Neural progenitor cell (in vitro differentiated cells): ENCODE measurements at places on chromosomes 13 and 19.

- peaks cover 59% of the 10 kb centered on the region for H3K27me3 ChIP-seq
- no peak overlapping the region for H3K27ac ChIP-seq
- peaks cover 14% of the 10 kb centered on the region for H3K4me1 ChIP-seq
- H3K36me3 ChIP-seq = no peaks in the 10 kb centered on the region
Observed at GRCh38 chr19:50313812-50314536, 15.2 kb downstream of the KCNC3 start.

DNA sequence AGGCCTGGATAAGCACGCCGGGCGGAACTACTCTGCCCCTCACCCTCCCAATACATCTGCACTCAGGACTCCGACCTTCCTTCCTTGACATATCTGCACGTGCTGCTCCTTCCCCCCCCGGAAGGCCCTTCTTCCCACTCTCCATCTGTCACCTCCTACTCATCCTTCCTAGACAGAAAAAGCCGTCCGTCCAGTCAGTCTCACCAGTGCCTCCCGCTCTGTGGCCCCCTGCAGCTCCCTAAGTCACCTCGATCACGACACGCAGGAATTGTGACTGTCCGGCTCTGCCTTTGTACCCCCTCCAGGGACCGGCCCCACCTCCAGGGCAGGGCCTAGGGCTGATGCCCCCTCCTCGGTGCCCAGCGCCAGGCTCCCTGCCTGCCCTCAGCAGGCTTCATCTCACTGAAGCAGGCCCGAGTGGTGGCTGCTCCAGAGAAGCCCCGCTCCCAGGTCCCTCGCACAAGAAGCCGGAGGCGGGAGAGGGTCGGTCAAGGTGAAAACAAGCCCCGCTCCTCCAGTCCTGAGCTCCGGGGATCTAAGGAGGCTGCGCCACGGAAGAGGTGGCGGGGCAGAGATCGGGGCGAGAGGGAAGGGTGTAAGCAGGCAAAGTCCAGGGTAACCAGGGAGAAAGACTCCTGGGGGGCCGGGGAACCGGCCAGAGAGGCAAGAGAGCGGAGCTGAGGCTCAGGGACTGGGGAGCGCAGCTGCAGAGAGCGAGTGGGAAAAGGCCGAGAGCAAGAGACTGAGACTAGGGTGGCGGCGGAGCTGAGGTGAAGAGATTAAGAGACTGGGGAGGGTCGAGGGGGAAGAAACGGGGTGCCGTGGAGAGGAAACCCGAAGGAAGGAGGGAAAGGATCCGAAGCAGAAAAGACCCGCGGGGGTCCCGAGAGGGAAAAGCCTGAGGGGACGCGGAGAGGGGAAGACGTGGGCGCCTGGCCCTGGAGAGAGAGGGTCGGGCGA is 1.1 kb downstream of the PPP6R1 start:
- H3K27me3 ChIP-seq = no peaks in the 10 kb centered on the region
- peak; percentile 34 for DNase-seq
- H3K27ac ChIP-seq = no peak overlapping the region
- H3K4me1 ChIP-seq = peaks cover 20% of the 10 kb centered on the region
- H3K36me3 ChIP-seq = no peaks in the 10 kb centered on the region

DNA sequence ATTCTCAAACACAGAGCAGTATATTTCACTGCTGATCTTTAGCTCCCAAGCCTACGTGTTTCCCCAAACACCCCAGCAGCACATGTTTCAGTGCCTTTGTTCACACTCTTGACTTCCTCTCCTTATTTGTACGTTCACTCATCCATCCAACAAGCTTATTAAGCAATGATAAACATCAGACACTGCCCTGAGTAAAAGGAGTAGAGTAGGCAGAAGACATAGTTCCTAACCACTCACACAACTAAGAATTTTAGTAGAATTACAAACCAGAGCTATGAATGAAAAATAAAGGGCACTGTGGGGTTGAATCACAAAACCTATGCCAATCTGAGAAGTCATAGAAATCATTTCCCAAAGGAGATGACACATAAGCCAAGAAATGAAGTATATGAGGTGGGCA is 213.5 kb downstream of the DIAPH3 start:
- H3K27ac ChIP-seq = no peak overlapping the region
- no peaks in the 10 kb centered on the region for H3K36me3 ChIP-seq
- H3K4me3 ChIP-seq = no peak overlapping the region
- DNase-seq = no peak

DNA sequence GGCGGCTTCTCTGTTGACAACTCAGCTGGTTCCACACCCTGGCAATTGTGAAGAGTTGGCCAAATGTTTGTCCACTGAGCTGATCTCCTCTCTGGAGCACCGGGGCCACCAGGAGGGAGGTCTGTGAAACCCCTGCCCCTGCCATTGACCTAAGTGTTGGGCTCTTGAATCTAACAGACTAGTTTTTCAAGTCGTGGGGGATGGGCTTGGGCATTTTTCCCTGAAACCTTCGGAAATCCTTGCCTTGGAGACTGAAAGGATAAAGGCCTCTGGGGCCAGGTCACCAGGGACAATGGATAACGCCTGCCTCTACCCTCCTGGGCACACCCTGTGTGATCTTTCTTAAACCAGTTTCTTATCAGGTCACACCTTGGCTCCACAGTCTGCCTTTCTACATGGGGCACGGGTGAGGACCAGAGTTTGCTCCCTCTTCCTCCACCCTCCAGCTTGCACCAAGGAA is 881 bp downstream of the GEMIN7 start:
- DNase-seq = peak; percentile 54
- H3K4me1 ChIP-seq = peaks cover 27% of the 10 kb centered on the region
- peak overlapping the region; percentile 91 for H3K4me3 ChIP-seq
- no peaks in the 10 kb centered on the region for H3K36me3 ChIP-seq
- H3K27ac ChIP-seq = no peak overlapping the region

GRCh38 chr19:45070214-45070613 is 6.1 kb downstream of the ZNF296 start:
- no peak overlapping the region for H3K4me3 ChIP-seq
- H3K36me3 ChIP-seq = no peaks in the 10 kb centered on the region
- peaks cover 9% of the 10 kb centered on the region for H3K27me3 ChIP-seq

DNA sequence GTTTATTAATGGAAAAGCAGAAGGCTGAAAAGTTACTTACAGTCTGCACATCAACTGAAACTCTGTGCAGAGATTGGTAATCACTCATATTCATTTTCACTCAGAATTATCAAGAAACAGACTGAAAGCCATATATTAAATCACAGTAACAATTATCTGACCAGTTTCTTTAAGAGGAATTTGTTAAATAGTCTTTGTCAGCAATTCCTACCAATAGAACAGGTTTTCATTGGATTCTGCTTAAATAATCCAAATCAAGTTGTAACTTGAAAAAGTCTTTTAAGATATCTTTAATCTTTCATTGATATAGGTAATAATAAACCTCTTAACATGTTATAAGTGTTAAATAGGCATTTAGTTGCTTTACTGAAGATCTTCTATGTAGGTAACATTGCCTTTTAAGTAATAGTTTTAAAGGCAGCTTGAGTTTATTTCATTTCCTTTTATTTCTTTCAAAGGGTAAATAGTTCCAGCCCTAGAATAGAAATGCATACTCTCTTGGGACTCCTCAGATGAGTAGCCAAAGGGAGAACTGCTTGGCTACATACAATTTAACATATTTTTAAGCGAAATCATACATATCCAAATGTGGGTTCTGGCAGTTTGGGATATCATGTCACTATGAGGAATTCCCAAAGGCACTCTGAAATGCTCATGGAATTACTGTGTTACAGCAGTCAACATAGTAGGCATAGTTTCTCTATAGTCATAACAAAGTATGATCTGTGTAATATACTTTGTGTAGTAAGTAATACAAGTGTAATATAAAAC is 326.0 kb upstream of the SPRY2 start:
- no peak overlapping the region for H3K27ac ChIP-seq
- no peaks in the 10 kb centered on the region for H3K27me3 ChIP-seq
- no peak overlapping the region for H3K4me3 ChIP-seq
- H3K4me1 ChIP-seq = no peaks in the 10 kb centered on the region

- DNase-seq = no peak
- H3K36me3 ChIP-seq = no peaks in the 10 kb centered on the region
- H3K4me3 ChIP-seq = no peak overlapping the region
- H3K4me1 ChIP-seq = peaks cover 13% of the 10 kb centered on the region
- H3K27ac ChIP-seq = no peak overlapping the region
- H3K27me3 ChIP-seq = no peaks in the 10 kb centered on the region
Observed at GRCh38 chr19:3691726-3692125, 8.5 kb downstream of the PIP5K1C start.

GRCh38 chr19:49301165-49301865 is 23.7 kb downstream of the SLC6A16 start:
- DNase-seq = peak; percentile 84
- H3K27me3 ChIP-seq = no peaks in the 10 kb centered on the region
- H3K4me3 ChIP-seq = no peak overlapping the region
- no peaks in the 10 kb centered on the region for H3K4me1 ChIP-seq

DNA sequence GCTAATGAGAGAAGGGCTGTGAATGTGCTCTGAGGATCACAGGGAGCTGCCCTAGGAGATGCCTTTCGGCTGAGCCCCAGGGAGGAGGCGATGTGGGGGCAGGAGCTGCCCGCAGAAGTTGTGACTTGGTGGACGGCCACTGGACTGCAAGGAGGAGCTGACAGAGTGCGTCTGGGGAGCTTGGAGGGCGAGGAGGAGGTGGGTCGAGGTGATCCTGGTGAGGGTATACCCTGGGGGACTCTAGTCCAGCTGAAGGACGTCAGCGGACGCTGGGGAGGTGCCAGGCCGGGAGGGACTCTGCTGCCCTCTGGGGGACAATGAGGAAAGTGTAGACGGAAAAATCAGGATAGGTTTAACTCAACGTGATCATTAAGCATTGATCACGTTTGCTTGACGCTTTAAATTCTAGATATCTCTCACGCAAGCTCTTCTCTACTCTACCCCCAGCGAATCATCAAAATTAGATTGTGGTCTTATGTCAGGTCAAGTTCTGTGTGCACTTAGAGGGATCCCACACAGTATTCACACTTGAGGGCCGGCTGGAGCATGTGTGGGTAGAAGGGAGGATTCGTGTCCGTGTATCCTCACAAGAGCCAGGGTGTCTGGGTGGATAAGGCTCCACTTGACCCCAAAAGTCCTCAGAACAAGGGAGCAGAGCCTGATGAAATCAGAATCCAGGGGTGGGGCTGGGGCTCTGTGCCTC is 3.3 kb upstream of the CEACAM7 start:
- no peaks in the 10 kb centered on the region for H3K27me3 ChIP-seq
- H3K4me1 ChIP-seq = no peaks in the 10 kb centered on the region

DNA sequence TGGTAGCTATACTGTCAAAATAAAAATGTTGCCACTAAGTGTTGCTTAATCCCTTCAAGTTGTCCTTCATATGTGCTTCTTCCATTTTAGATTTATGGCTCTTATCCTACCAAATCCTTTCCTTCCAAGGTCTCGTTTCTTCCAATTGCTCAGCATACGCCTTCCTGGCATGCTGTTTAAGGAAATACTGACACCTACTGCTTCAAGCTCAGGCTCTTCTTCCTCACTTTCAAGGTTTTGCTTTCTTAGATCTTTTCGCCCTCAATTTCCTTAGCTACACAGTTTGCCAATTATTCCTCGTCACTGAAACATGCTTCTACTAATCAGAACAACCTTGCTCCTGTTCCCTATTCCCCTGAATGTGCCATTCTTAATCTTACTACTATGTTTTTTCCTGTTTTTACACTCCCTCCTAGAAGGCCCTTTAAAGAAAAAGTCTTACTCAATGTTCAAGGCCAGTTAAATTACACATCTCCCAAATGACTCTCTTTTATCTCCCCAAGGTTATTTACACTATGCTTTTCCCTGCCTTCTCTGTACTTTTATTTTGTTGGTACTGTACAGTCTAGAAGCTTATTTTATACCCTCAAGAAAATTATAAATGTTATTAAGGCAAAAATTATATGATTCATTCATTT is 343.1 kb downstream of the MZT1 start:
- H3K4me1 ChIP-seq = no peaks in the 10 kb centered on the region
- no peak for DNase-seq
- no peak overlapping the region for H3K4me3 ChIP-seq

GRCh38 chr19:11322269-11323024 is 17.0 kb downstream of the RAB3D start:
- no peak for DNase-seq
- no peaks in the 10 kb centered on the region for H3K27me3 ChIP-seq
- H3K4me1 ChIP-seq = no peaks in the 10 kb centered on the region
- H3K27ac ChIP-seq = no peak overlapping the region

DNA sequence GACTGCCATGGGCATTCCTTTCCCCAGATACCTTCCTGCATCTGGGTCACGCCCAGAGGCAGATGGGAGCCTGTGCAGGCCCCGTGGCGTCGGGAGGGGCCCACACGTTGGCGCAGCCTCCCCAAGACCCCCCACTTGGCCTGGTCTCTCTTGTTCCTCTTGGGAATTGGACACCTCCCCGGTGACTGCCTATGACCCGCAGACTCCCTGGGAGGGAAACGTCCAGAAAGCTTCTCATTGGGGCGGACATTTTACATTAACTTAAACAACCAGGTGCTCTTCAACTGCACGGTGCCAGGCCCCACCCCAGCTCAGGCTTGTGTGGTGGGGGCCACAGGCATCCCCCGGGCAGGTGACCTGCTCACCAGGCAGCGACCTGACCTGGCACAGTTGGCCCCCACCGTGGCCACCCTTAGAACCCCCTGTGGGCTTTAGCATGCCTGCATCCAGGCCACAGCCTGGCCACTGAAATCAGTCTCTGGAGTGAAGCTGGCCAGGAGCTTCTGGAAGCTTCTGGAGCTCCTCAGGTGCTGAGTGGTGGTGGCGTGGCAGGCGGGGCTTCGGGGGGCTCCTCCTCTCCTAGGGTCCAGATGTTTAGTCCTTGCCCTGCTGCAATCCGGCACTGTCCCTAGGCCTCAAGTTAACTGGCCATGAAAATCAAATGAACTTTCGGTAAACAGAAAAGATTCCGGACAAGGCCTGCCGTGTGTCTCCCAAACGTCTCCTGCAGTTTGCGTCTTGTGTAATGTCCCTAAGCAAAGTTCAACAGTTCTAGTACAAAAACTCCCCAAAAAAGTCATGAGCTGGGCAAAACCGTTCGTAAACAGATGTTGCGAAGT is 8.5 kb upstream of the PROZ start:
- peaks cover 24% of the 10 kb centered on the region for H3K27me3 ChIP-seq
- H3K4me1 ChIP-seq = peaks cover 6% of the 10 kb centered on the region
- H3K4me3 ChIP-seq = no peak overlapping the region
- no peaks in the 10 kb centered on the region for H3K36me3 ChIP-seq

GRCh38 chr19:38425810-38426466 is at the start of gene RASGRP4:
Gene RASGRP4, minus strand, starts transcription at chr19:38426219. Its CDS starts 128 bp downstream, at chr19:38426091.
- no peak within 1 kb of the TSS for H3K4me3 ChIP-seq
- DNase-seq = no peak
- H3K4me1 ChIP-seq = peaks cover 10% of the 10 kb centered on the region
- H3K27ac ChIP-seq = no peak within 1 kb of the TSS
- no peaks in the 10 kb centered on the region for H3K27me3 ChIP-seq
- no peaks in the 10 kb centered on the region for H3K36me3 ChIP-seq

DNA sequence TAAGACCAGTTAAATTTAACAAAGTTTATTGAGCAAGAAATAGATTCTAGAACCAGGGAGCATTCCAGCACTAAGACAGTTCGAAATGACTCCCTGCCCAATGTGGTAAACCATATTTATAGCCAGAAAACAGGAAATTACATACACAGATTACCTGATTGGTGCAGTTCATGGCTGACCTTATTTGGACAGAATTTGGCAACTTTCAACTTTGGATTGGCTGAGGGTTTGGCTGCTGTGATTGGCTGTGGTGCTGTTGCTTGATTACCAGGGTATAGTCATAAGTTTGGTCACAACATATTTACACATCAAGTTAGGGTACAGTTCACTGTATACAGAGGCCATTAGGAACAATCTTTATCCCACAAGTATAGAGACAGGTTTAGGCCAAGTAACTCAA is 984.8 kb upstream of the MIR17HG start:
- no peaks in the 10 kb centered on the region for H3K4me1 ChIP-seq
- no peaks in the 10 kb centered on the region for H3K27me3 ChIP-seq
- no peak for DNase-seq
- no peaks in the 10 kb centered on the region for H3K36me3 ChIP-seq
